ENCODE measurements at places on chromosomes 4 and X.

GRCh38 chr4:7021930-7022664 lies 21.1 kb upstream of the TADA2B start:
- DNase-seq: no peak

GRCh38 chr4:61933527-61933926 lies 733.4 kb downstream of the ADGRL3 start:
- no peak for DNase-seq

DNA sequence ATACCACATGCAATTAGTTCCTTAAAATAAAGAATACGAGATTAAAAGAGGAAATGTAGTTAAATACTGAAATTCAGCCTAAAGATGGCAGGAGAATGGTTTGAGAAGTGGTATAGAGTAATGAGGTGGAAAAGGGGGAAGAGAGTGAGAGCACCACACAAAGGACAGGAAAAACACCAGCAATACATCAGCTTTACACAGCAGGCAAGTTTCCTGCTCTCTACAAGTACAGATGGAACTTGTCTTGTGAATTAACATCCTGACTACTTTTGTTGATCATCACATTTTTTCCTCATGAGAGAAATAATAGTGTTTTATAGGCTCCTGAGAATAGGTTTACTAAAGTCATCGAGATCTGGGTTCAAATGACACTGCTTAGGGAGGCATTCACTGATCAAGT lies 2.9 kb upstream of the UNC5C start:
- DNase-seq: no peak

GRCh38 chrX:44470816-44471215 lies 71.8 kb downstream of the FUNDC1 start:
- DNase-seq: no peak

DNA sequence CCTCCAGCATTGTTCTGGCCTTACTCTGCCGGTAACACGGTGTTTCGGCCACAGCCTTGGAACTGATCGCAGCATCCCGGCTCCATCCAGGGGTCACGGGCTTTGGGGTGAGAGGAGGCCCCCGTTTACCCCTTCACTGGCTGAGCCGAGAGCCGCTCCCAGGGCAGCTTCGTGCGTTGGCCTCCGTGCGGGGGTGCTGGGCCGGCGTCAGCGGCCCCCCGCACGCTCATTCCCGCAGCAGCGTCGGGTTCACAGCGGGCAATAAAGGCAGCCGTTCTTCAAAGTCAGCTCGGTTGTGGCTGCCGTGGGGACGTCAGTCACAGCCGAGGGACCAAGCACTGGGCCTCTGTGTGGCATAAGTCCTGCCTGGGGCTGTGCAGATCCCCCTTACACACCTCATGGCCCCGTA lies 25.3 kb upstream of the PLCXD1 start:
- DNase-seq: no peak

DNA sequence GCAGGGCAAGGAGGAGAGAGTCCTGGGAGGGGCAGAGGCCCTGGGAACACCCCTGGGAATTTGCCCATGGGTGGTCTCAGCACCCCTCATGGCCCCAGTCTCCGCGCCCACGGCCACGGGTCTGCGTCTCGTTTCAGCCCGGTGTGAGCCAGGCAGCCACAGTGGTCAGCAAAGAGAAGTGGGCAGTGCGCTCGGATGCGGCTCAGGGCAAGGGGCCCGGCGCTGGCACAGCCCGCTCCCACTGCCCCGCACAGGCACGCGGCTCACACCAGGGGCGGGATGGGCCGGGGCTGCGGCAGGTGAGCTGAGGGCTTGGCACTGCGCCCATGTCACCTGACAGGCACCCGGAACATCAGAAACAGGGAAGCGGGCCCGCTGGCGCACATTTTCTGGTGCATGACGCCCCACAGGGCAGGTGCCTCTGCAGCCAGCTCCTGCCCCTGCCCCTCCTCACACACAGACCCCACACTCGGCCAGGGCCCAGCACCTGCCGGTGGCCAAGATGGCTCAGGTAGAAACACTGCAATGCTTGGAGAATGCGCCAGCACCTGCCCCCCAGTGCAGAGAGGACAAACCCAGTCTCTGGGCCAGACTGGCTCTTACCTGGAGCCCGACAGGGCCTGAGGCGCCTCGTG lies 41.9 kb upstream of the MXD4 start:
- DNase-seq: no peak

GRCh38 chr4:3384391-3384770 lies 57.4 kb upstream of the HGFAC start:
- no peak for DNase-seq

DNA sequence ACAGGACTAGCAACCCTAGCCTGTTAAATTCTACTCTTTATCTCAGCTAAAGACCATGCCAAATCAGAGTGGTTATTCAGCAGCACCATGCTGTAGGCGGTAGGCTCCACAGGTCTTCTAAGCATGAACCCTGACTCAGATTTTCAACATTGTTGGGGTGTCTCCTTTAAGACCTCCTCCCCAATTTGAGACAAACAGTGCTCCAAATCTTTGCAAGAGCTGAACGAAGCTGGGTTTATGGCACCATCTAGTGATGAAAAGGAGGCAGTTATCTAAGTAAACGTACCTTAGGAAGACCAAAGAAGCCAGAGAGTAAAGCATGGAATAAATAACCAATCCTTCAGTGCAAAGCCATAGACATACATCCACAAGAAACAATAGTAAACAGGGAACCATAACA lies 334.5 kb upstream of the SLC7A11 start:
- no peak for DNase-seq

DNA sequence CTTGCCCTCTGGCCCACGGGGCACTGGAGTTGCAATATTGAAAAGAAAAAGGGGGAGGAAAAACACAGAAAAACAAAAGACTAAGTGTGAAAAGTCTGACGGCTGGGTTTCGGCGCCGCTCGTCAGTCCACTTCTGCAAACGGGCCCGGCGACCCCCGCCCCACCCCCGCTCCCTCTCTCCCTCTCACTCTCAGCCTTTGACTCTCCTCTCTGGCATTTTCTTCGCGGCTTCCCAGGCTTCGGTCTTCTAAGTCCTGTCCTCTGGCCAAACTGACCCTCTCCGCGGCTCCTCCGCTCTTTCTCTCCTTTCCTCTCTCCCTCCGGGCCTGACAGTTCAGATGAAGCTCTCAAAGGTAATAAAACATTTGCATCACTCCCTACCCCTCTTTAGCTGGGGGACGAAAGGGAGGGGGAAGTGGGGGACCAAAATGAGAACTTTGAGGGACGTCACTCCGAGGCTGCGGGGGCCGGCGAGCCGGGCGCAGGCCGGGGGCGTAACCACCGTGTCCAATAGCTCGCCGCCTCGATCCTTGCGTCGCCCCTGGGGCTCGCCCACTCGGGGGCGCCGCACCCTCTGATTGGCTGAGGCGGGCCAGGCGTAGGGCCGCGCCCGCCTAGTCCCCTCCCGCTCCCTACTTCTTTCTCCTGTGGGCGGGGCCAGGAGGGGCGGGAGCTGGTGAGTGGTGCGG lies at the start of gene NKX6-1:
Gene NKX6-1 (minus strand): TSS at position 358 of the 689 bp plus-strand sequence. CDS start 1,064 bp downstream, outside the sequence.
- DNase-seq: no peak

DNA sequence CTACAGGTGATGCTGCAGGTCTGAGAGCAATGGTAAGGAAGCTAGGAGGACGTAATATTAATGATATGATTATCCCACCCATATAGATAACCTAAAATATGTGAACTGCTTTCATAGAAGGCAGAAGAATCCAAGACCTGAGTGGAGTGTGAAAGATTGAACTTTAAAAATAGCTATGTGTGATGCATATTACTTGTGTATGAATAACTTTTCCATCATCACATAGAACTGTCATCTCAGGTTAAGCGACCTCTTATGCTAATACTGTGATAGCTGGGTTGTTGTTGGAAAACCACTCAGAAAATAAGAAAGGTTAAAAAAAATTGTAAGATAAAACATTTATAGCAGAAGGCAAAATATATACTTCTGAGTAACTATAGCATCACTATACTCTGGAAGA lies 90.3 kb downstream of the SLC4A4 start:
- DNase-seq: no peak

GRCh38 chr4:137700751-137701150 lies 168.5 kb upstream of the PCDH18 start:
- no peak for DNase-seq

- DNase-seq: no peak
Measured at GRCh38 chr4:19329077-19329476, 922.6 kb upstream of the SLIT2 start.

DNA sequence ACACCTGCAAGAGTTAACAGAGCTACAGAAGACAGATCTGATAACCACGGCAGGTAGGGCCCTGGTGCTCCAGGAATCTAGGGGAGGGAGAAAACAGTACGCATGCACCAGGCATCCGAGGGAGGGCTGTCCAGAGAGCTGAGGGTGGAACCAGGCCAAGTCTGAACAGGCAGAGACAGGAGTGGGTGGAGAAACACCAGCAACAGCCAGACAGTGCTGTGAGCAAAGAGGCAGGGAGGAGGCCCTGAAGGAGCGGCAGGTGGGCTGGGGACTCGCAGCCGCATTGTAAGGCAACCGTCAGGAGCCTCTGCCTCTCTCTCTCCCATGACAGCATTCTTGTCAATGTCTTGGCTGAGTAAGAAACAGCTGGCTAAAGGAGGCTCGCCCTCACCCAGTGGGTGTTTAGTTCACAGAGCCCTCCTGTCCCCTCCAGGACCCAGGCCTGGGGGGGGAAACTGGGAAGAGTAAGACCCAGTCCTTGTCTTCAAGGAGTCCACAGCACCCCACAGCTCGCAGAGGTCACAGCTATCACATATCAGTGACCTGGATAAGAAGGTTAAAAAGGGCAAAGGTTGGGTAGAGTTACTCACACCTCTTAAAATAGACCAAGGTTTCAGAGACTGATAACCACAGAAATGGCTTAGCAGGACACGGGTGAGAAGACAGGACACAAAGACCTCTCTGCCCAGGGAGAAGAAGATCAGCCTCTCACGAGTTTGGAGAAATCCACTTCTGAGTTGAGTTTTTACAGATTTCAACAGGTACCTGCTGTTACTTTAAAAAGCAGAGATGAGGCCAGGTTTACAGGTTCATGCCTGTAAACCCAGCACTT lies 10.5 kb downstream of the ACSL1 start:
- no peak for DNase-seq

GRCh38 chrX:41333003-41333743 lies 789 bp upstream of the DDX3X start:
- peak; percentile 84 for DNase-seq

GRCh38 chrX:47361538-47362511 lies 8.6 kb upstream of the ZNF157 start:
- peak; percentile 64 for DNase-seq

DNA sequence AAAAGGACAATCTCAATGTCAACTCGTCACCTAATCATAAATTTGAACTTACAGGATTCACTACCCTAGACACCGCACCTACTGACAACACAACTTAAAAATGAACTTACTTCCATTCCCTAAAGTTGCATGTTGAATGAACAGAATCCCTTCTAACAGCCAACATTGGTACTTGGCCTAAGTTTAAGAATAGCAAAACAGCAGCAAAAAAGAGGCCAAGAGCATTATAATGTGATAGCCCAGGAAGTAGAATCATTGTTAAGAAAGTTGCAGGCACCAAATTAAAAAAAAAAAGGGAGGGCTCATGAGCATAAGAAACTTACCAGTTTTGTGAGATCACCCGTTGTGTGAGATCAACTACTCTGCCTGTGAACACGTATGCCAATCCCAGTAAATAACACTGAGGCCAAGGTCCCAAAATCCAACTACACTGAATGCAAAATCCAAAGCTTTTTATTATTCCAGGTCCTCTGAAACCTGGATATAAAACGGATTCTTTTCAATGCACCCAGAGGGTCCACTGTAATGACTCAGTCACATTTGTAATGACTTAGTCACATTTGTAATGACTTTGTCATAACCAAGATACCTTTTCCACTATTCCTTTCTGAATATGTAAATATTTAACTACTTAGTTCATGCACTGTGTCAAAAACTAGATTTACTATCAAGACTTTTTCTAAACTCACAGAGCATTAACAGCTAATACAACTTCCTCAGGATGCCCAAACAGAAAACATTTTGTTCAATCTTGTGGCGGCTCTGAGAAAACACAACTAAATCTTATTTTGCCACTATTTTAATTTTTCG lies 6.8 kb downstream of the HNRNPDL start:
- DNase-seq: no peak

DNA sequence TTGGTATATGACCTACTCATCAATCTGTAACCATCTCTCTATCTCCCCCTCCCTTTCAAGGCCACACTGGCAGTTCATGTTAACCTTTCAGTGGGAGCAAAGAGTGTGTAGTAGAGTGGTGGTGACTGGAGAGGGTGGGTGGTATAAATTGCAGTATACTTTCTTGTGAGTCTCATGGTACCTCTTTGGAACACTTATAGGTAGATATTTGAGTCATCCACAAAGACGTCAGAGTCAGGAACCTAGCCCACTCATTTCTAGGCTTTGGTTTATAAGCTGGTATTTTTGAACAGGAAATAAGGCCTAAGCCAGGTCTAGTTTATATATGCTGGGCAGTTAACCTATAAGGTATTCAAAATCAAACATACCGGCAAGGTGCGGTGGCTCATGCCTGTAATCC lies 36.3 kb downstream of the RLIM start:
- DNase-seq: no peak

- no peak for DNase-seq
Measured at GRCh38 chr4:136754810-136755530, 777.3 kb downstream of the PCDH18 start.

GRCh38 chr4:107987916-107988762 lies 1.6 kb upstream of the HADH start:
- DNase-seq: no peak

GRCh38 chrX:102808336-102808735 lies 87.8 kb downstream of the GPRASP3 start:
- no peak for DNase-seq

DNA sequence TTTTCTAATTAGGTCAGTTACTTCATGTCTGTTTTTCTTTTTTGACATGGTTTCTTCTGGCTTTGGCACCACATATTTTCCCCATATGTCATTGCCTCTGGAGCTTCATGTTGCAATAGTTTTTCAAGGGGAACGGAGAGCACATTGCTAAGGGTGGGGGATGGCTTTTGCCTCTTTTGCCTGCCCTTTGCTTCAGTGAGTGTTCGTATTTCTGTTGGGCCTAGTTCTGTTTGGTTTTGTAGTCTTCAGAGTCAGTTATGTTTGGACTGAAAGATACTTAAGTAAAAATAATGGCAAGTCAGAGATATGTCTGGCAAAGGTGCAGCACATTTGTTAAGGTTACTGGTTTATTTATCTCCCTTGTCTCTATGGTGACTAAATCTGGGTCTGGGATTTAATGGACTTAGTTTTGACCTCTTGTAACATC lies 29.1 kb downstream of the FHL1 start:
- no peak for DNase-seq

GRCh38 chrX:96682516-96682915 lies 2.1 kb upstream of the DIAPH2 start:
- DNase-seq: peak; percentile 31

DNA sequence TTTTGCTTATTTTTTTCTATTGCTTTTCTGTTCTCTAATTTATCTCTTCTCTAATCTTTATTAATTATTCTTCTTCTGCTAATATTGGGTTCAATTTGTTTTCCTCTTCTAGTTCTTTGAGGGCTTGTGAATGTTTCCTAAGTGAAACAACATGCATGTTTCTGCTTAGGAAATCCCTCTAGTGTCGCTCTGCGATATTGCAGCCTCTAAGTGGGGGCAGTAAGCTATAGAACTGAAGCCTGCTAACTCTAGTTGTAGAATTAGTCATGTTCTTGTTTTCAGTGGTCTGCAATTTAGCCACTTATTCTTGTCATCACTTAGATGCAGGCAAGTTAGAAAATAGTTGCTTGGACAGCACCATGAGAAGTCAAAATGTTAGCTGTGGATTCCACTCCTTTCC lies 222.6 kb downstream of the SPIN4 start:
- DNase-seq: no peak

- no peak for DNase-seq
Measured at GRCh38 chr4:109111031-109111430, 191.4 kb downstream of the COL25A1 start.
